Lung microvascular endothelial cell (primary cell): ENCODE measurements at places on chromosomes 5 and 9. TPM values are rescaled to one million over a fixed set of nuclear protein-coding genes. Genes with fewer than 3 reads are reported as not detected.

Gene SV2C
- 0.20 TPM in 1 of 2 replicates, not detected in the other for total RNA-seq

Gene MRPL36
- 42.1 and 54.2 TPM in 2 replicates for total RNA-seq

Gene DPYSL3
- total RNA-seq, result 11.3 and 35.1 TPM in 2 replicates

Gene PSMD5
- total RNA-seq, result 17.3 and 18.7 TPM in 2 replicates

Gene ITK
- not detected in 2 replicates for total RNA-seq
